ENCODE measurements at places on chromosomes 3 and 15.

DNA sequence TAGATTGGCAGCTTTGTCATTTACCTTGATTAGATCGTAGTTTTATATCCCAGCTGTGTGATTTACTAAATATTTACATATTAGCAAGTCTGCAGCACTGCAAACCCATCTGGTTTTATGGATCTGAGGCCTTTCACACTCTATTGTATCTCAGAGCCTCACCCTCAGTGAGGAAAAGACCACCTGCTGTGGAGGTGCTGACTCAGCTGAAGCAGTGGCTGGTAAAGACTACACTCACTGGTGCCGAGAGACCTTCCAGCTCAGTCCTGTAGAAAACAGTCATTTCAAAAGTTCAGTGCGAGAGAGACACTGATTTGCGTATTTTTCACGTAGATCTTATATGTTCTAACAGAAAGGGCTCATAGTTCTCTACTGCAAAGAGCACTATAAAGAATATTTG, 307.8 kb upstream of the TPM1 start:
- no peak for DNase-seq

GRCh38 chr3:52685285-52685708, 416 bp downstream of the PBRM1 start:
- peak; percentile 96 for DNase-seq

DNA sequence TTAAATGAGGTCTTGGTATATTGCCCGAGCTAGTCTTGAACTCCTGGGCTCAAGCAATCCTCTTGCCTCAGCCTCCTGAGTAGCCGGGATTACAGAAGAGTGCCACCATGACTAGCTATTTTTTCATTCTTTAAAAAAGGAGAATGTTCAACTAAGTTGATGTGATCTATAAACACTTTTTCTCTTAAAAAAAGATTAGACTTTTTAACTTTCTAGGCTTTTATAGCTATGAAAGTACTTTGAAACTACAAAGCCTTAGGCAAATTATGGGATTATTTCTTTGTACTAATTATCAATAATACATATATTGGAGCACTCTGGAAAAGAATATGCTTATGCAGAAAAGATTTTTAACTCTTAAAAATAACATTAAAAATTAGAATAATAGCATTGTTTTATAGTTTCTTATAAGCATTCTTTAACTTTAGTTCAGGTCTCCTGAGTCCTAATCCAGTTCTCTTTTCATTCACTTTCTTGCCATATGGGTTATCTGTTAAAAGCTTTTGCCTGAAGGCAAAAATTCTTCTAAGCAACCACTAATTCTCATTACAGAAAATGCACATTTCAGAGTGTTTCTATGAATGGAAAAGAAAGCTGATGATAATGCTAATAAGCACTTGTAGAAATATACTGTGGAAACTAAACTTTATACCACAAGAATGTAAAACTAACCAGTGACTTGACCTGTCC, 87.8 kb downstream of the DPPA2 start:
- DNase-seq: no peak

DNA sequence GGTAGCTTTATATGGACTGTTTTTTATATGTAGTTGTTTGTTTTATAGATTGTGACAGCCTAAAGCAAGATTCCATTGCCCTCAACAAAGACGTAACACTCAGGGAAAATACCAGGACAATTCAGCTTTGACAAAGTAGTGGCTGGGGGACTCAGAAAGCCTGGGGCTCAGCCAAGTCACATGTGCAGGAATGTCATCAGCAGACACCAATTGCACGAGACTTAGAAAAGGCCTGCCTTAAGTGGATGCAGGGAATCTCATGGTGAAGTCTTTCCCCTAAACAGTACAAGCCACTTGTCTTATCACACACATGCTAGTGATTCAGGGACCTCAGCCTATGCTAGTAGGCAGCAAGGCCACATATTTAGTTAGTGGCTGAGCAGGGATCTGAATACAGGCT, 381.8 kb upstream of the THBS1 start:
- DNase-seq: no peak

- DNase-seq: no peak
These were observed 17.5 kb downstream of the SENP8 start for GRCh38 chr15:72135719-72136118.

GRCh38 chr3:47780741-47781684, 680 bp downstream of the SMARCC1 start:
- peak; percentile 72 for DNase-seq

- peak; percentile 44 for DNase-seq
These were observed 3.4 kb upstream of the RFTN1 start for GRCh38 chr3:16516695-16517481.

DNA sequence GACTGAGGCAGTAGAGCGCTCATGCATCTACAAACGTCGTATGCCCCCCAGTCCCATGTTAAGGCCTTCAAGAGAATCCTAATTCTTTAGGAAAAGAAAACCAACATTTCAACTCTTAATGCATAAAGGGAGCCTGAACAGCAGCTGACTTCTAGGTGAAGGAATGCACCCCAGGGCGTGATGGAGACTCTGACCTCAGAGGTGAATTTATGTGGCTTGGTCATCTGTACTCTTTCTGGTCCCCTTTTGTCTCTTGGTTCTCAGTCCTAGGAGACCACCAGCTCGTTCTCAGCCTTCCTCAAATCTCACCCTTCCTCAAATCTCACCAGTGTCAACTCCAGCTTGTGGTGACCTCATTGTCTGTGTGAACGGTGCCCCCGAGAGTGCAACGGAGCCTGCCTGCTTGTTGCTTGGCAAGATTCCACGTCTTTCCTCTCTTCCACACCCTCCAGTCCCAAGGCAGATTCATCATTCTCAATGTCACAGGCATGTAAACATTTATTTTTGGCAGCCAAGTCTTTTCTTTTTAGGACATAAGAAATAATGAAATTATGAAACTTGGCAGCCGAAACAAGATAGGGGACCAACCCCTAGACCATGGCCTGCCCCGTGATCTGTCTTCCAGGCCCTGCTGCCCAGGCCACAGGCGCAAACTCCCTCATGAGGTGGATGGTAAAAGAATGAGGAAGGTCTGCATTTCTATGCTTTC, 166.2 kb downstream of the ADAMTS17 start:
- DNase-seq: no peak

DNA sequence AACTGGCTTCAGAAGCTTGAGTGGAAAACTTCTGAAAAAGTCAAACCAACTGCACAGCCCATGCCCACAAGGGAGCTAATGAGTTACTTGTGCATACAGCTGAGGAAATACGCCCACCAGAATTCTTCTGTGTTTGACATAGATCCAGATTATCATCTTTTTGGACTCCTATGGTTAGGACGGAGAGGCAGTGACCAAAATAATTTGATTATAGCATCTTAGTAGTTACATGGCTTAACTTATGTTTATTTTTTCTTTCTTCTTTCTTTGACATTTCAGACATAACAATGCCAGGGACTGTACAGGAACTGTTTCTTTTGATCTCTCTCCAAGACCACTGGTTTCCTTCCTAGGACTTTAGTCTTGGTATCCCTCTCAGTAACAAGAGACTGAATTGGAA, 246.1 kb upstream of the RASGRP1 start:
- DNase-seq: no peak

DNA sequence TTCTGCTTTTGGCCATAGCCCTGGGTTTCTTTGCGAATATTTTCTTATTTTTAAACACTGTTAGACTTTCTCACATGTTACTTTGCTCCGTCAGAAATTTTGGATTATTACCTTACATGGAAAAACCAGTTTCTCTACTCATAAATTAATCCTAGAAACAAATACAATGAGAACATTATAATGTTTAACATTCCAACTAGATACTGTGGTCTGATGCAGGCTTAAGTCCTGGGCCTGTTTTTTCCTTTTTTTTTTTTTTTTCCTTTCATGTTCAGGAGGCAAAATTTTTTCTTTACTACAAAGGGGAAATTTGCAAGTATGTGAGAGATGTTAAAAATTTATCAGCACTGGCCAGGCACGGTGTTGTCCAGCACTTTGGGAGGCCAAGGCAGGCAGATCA, 28.9 kb downstream of the POPDC2 start:
- no peak for DNase-seq

DNA sequence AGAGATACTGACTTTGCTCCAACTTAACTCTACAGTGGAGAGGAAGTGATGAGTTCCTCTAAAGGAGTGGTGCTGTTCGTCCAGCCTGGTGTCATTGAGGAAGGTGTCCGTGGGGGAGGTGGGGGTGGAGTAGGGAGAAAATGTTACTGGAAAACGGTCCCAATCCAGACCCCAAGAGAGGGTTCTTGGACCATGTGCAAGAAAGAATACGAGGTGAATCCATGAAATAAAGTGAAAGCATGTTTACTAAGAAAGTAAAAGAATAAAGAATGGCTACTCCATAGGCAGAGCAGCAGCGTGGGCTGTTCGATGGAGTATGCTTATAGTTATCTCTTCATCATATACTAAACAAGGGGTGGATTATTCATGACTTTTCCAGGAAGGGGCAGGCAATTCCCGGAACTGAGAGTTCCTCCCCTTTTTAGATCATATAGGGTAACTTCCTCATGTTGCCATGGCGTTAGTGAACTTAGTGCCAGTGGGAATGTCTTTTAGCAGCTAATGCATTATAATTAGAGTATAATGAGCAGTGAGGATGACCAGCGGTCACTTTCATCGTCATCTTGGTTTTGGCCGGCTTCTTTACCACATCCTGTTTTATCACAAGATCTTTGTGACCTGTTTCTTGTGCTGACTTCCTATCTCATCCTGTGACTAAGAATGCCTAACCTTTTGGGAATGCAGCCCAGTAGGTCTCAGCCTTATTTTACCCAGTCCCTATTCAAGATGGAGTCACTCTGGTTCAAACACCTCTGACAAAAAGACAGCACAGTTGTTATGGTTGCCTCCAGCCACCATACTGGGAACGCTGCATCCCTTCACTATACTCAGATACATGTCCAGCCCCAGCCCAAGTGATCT, 38.6 kb downstream of the CLEC3B start:
- no peak for DNase-seq

DNA sequence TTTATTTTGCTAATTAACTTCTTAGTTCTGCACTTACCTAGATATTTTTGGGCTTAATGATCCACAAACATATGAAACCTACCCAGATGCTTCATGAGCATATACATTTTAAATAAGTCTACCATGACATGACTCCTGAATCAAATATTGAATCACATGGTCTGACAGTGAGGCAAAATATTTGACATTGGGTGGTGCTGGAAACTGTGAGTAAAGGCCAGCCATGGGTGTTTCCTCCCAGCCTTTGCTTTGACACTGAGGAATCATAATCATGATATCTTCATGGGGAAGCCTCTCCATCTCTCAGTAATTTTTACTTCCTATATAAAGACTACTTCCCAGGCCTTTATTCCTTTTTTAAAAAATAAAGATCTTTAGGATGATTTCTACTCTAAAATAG, 22.8 kb upstream of the SSR3 start:
- DNase-seq: no peak

DNA sequence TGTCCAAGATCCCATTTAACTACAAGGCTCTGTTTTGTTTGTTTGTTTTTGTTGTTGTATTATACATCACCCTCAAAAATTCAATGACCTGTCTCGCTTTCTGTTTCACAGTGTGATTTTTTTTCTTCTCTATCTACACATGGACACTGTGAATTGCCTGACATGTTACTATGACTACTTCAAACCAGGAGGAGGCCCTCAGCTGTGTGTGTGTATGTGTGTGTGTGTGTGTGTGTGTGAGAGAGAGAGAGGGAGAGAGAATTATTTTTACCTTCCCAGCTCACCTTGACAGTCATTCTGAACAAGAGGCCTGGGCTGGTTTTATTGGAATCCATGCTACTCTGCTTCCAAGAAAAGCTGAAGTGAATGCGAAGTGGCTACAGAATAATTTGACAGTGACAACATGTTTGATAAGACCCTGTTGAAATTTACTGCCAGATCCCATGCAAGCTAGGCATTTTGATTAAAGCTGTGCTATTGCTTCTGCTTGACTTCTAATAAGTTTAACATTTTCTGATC, 841.4 kb downstream of the NSUN3 start:
- DNase-seq: no peak

DNA sequence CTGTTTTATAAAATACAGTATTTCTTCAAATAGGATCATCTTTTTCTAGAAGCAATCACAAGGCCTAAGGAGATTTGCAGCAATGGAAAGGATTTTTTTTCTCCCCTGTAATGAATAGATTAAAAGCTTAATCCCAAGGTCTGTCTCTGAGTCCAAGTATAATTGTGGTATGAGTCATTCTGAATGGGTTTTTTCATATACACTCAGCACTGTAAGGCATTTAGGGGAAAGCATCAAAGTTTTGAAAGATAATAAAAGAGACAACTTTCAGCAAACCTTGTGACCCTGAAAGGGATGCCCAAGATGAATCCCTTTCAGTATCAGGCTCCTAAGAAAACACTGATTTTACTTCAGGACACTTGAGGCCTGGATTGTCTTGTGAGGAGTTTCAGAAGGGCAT, 23.3 kb upstream of the LARS2 start:
- no peak for DNase-seq

GRCh38 chr15:35519541-35520149, 26.3 kb downstream of the DPH6 start:
- DNase-seq: no peak

DNA sequence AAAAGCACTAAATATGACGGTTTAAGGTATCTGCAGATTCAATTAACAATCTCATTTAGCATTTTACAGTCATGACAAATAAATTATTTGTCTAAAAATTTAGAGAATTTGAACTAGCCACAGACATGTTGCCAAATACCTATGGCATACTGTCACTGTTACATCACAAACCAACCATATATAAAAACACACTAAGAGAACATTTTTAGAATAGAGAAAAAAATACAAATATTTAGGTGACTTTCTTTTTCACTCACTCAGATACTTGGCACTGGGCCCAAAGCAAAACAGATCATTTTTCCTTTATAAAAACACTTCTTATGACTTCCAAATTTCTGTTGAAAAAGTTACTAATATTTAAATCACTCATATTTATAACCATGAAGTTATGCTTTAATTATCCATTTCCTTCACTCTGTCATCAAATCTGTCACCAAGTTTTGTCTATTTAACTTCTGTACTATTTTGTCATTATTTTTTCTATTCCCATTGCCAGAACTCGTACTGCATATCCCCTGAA, 644.7 kb downstream of the OTOL1 start:
- no peak for DNase-seq

- DNase-seq: peak; percentile 12
These were observed 41.7 kb downstream of the TCF12 start for GRCh38 chr15:56960116-56960515.

DNA sequence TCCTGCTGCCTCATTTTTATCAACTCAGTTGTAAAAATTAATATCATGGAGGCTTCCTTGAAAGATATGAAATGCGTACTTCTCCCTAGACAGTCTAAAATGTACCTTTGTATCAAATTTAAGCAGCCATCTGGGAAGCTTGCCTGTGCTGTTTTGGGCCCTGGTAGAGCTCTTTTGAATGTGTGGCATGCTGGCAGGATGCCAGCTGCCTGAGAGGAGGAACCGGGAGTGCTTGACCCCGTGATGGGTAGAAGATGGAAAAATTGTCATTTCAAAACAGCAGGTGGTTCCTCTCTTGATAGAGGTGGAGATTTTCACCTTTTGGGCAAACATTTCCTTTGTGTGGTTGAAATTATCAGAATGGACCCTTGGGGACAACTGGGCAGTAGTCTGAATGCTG, 245.3 kb downstream of the RPLP1 start:
- no peak for DNase-seq

- DNase-seq: no peak
These were observed 369.2 kb downstream of the NSUN3 start for GRCh38 chr3:94431876-94432570.

GRCh38 chr3:107241217-107241616, 136.0 kb upstream of the CCDC54 start:
- DNase-seq: peak; percentile 23

Measured in GM13977 (cell line).